CD8-positive, alpha-beta T cell (primary cell): ENCODE measurements at places on chromosomes 5 and 9.

DNA sequence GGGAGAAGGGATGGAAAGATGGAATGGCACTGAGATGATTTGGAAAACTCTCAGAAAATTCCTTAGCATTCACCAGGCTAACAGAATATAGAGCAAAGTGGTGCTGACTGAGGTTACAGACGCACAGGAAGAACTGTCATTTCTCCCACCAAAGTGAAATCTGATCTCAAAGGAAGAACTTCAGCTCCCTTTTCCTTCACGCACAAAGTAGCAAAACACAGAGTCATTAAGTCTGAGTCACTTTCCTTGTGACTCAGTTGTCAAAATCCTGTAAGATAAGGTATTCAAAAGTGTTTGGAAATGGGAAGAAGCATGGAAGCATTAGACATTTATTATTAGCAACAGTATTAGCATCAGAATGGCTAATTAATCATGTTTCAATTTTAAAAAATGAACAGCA lies 11.7 kb downstream of the MPDZ start:
- no peak for DNase-seq

DNA sequence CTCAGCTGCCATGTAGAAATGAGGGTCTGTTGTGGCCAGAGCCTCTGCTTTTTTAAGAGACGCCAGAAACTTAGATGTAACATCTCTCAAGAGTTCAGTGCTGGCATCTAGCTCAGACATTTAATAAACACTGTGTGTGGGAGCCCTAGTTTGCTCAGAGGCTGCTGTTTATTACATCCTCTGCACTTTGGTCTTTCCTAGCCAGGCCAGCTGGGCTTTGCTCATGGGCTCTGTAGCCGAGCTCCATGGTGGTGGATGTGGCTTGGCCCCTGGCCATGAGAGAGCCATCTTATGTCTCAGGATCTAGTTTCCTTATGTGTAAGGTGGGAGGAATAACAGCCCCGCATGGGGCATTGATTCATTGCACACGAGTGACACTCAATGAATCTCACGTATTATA lies 30.0 kb downstream of the ARHGEF37 start:
- no peak for DNase-seq

DNA sequence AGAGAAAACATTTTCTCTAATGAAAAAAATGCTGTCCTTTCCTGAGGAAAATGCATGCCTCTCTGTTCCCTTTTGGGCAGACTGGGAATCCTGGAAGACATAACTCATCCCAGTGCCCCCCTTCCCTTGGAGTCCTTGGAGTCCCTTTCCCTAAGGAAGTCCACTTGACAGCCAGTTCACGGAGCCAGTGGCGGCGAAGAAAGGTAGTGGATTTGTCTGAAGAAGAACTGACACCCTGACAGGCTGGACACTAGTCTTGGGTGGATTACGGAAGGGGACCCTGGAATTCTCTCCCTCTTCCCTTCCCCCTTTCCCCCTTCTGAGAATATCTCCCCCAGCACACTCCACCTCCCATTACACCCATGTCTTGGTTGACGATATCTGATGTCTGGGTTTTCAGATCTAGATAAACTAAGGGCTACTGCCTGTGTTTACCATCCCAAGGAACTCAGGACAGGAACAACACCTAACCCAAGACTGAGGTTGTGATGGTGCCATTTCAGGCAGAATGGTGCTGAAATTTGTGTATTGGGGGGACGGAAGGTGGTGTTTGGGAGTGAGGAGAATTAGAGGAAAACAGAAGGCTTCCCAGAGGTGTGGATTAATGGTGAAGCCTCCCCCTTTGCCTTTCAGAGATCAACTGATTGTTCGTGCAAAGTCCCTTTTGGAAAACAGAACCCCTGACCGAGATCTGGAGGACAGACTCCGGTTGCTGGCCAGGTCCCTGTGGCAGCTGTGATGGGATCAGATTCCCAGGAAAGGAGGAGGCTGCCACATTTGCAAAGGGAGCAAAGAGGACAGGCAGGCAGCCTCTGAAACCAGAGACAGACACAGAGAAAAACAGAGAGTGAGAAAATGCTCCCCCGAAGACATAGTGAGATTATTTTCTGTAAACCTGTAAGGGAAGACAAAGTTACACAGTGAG lies 704 bp downstream of the SPARC start:
- DNase-seq: no peak

GRCh38 chr5:139919308-139919707 lies 123.7 kb downstream of the PSD2 start:
- no peak for DNase-seq

GRCh38 chr5:121377461-121377860 lies 474.2 kb upstream of the FTMT start:
- no peak for DNase-seq
